ENCODE measurements at places on chromosomes 4 and X. TPM values are rescaled to one million over a fixed set of nuclear protein-coding genes. Genes with fewer than 3 reads are reported as not detected.

- no peak for DNase-seq
Measured at GRCh38 chrX:10821293-10821692, 200.9 kb upstream of the MID1 start.

SSX1 gene
- not detected for total RNA-seq

- DNase-seq: no peak
Measured at GRCh38 chr4:140884431-140885058, 128.4 kb upstream of the TBC1D9 start.

TREX2 gene
- total RNA-seq: 0.24 TPM

- DNase-seq: no peak
Measured at GRCh38 chr4:7807351-7807921, 132.2 kb downstream of the AFAP1 start.

DNA sequence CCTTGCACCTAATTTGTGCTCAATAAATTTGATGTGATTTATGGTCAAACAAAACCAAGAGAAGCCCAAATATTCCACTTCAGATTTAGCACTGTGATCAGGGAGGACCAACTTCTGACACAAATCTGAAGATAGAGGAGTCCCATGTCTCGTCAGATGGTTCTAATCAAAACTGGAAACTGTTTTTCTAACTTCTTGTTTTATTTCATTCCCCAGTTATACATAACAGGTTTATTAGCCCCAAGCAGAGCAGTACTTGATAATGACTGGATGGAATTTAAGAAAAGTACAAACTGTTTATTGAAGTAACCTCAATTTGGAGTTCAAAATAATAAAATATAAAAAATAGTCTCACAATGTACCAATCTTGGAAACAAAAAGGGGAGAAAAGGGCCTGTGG, 310.3 kb downstream of the LDB2 start:
- no peak for DNase-seq

DNA sequence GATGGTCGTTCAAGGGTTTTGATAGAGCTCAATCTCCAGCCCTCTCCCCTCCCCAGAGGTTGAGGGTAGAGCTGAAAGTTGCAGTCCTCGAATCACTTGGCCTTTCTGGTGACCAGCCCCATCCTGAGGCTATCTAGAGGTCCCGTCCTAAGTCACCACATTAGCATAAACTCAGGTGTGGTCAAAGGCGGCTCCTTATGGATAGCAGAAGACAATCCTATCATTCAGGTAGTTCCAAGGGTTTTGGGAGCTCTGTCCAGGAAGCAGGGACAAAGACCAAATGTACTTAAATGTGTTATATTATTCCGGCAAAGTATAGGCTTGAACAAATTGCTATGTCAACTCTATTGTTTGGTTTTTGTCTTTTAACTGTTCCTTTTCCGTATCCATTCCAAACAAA, 30.6 kb downstream of the PDK3 start:
- no peak for DNase-seq

RBM46 gene
- 0.62 TPM for total RNA-seq

GRCh38 chr4:89172865-89173264, 61.5 kb downstream of the TIGD2 start:
- no peak for DNase-seq

- DNase-seq: no peak
Measured at GRCh38 chr4:108355902-108356535, 187.3 kb upstream of the LEF1 start.

DNA sequence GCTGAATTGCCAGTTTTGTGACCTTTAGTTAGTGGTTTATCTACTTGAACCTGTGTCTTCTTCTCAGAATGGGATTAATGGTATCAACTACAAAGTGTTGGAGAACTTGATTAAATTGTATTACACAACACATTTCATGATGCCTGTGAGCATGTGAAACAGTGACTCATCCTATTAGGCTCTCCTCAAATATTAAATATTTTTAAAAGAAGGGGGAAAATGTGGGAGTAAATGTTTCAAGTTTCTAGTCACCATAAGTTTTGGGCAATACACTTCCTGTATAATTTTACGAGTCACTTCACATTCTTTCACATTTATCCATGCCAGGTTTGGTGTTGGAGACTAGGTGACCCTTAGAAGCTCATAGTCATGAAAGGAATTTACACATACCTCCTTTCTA, 147.0 kb downstream of the HS3ST1 start:
- DNase-seq: no peak

Measured in progenitor cell of endocrine pancreas (in vitro differentiated cells).